Activated naive CD4-positive, alpha-beta T cell treated with anti-CD3 and anti-CD28 coated beads for 36 hours (primary cell): ENCODE measurements at places on chromosomes 5 and 9. TPM values are rescaled to one million over a fixed set of nuclear protein-coding genes. Genes with fewer than 3 reads are reported as not detected.
A peak's percentile ranks its signal among the peaks of the same experiment; 100 is the strongest.

DNA sequence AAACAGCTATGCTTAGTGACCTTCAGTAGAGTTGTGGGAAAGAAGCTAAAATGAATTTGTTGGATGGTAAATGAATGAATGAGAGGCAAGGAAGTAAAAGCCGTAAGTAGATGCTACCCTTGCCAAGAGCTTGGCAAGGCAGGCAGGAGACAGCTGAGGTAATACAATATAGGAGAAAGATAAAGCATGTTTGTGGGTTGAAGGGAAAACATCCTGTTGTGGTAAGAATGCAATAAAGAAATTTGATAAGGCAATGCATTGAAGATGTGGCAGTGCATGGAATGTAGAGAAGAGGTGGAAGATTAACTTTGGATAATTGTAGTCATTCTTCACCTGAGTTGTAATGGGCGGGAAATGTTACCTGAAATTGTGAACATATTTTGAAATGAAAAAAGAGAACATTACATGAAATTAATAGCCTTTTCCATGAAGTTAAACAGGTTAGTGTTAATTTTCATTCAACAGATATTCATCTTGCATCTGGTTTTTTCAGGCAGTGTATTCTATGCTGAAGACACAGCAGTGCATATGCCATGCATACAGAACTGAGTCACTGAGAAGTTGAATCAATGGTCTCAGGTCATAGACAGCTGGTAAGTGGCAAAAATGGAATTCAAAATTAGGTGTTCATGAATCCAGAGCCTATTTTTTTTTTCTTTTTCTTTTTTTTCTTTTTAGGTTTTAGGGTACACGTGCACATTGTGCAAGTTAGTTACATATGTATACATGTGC, 43.4 kb upstream of the SPINK5 start:
- H3K4me3 ChIP-seq = no peak overlapping the region
- H3K27ac ChIP-seq = no peak overlapping the region
- no peak for DNase-seq
- no peaks in the 10 kb centered on the region for H3K36me3 ChIP-seq
- no peaks in the 10 kb centered on the region for H3K4me1 ChIP-seq

The PCDHGA8 gene
- not detected for total RNA-seq

DNA sequence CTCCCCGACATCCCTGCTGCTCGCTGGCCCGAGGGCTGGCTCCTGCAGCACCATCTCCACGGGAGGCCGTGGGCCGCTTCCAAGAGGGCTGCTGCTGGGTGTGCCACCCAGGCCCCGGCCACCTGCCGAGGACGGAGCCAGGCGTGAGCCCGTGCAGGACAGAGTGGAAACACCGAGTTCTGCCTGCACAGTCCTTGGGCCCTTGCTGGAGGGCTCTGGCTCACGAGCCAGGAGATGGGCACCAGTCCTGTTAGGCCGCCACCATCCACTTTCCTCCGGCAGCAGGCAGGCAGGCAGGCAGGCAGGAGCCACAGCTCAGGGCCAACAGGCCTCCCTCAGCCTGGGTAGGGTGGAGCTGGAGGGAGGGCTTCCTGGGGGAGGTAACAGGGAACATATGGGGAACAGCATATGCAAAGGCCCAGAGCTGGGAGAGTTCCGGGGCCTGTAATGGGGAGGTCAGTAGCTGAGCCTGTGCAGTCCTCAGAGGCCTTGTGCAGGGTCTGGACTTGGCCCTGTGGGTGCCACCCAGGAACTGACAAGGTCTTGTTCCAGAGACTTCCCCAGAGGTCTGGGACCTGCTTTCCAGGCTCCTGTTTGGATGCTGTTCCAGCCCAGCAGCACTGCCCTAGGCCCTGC, 31.9 kb downstream of the RXRA start:
- H3K4me1 ChIP-seq = no peaks in the 10 kb centered on the region
- no peaks in the 10 kb centered on the region for H3K27me3 ChIP-seq
- no peaks in the 10 kb centered on the region for H3K36me3 ChIP-seq
- no peak overlapping the region for H3K27ac ChIP-seq
- no peak overlapping the region for H3K4me3 ChIP-seq
- DNase-seq = no peak

- DNase-seq = peak; percentile 7
- peaks cover 1% of the 10 kb centered on the region for H3K36me3 ChIP-seq
- H3K27ac ChIP-seq = no peak overlapping the region
- H3K4me1 ChIP-seq = peaks cover 37% of the 10 kb centered on the region
- no peaks in the 10 kb centered on the region for H3K27me3 ChIP-seq
These were observed 74.8 kb downstream of the ST8SIA4 start for GRCh38 chr5:100828071-100828897.
